ENCODE measurements at places on chromosomes 2 and 18.

GRCh38 chr2:113823716-113824595, 65.9 kb upstream of the ACTR3 start:
- no peak for DNase-seq

GRCh38 chr2:200749631-200750322, 61.9 kb upstream of the BZW1 start:
- no peak for DNase-seq

DNA sequence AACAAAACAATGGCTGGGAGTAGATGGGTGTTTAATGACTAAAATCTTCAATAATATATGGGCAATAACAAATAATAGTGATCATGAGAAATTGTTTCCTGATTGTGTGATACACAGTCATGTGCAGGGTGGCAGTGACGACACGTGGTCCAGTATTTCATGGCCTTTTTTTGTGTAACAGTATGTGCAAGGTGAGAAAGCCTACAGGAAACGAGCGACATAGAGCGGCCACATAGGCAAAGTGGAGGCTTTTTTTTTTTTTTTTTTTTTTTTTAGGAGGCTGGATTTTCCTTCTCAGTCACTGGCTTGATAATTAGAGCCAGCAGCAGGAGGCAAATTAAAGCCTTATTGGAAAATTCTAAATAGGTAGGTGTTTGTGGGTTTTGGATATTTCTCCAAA, 123.7 kb downstream of the MYO3B start:
- no peak for DNase-seq

DNA sequence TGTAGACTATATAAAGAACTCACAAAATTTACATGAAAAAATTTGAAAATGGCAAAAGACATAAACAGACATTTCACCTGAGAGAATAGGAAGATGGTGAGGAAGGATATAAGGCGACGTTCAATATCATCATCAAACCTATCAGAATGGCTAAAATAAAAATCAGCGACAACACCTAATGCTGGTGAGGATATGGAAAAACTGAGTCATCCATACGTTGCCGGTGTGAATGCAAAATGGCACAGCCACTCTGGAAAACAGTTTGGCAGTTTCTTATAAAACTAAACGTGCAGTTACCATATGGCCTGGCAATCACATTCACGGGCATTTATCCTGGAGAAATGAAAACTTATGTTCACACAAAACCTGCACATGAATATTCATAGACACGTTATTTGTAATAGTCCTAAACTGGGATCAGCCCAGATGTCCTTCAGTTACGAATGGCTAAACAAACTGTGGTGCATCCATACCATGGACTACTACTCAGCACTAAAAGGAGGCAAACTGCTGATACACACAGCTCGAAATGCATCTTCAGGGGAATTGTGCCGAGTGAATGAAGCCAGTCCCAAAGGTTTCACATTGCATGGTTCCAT, 63.1 kb upstream of the TXNDC2 start:
- DNase-seq: no peak

GRCh38 chr2:169114056-169114455, 44.7 kb downstream of the DHRS9 start:
- DNase-seq: no peak

GRCh38 chr2:120683701-120684100, 52.0 kb upstream of the GLI2 start:
- DNase-seq: no peak

- no peak for DNase-seq
Measured at GRCh38 chr18:28161608-28162599, 15.0 kb downstream of the CDH2 start.

DNA sequence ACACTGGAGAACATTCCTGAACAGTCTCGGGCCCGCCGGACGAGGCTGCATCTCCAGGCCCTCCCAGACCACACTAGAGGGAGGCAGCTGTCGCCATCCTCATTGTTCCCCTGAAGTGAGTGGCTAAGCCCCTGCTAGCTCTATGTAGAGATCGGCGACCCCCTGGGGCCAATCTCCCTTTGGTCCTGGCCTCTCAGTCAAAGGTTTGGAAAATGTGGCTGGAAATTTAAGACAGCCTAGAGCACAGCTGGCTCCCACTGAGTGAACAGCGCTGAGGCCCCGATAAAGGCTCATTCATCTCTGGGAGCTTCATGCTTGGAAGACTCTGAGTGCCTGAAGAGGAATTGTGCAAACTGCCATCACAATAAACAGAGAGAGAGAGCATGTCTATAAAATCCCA, 360.3 kb downstream of the CLIP4 start:
- no peak for DNase-seq

DNA sequence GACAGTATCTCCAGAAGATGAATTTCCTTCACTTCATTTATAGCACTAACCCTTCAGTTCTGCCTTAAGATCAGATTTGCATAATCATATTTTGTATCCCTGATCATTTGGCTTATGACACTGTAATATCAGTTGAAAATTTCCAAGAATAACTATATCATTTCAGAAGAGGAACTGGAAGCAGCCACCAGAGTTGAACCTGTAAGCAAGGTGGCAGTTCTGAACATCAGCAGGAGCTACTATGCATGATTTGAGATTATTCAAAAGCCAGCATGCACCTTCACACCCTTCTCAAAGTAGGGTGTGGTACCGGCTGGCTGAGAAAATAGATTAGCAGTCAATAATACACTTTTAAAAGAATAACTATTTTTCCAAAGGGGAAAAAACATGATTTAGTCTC, 328.2 kb downstream of the DLGAP1 start:
- no peak for DNase-seq

GRCh38 chr2:7929281-7929680, 752.6 kb upstream of the ID2 start:
- DNase-seq: no peak

GRCh38 chr18:45951016-45951714, 16.0 kb downstream of the EPG5 start:
- no peak for DNase-seq

- DNase-seq: no peak
Measured at GRCh38 chr2:178914259-178914849, 107.1 kb upstream of the TTN start.

DNA sequence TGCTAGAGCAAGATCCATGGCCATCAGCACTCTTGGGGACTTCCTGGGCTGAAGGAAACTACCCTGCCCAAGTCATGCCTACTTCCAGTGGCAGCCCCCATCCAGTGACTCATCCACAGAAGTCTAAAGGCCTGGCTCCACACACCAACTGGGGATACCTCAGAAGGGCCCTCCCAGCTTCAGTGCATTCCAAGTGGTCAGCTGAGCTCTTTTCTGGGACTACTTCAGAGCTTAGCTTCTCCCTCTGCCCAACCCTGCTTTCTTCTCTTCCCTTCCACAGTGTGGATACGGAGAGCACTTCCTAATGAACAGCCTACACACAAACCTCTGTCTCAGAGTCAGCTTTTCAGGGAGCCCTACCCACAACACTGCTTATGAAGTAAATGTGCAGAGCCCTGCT, 66.5 kb downstream of the CLHC1 start:
- DNase-seq: peak; percentile 60

All from osteocyte (in vitro differentiated cells).